ENCODE measurements at places on chromosomes 6 and 20.
A peak's percentile ranks its signal among the peaks of the same experiment; 100 is the strongest.

GRCh38 chr6:31352310-31352682 lies 4.7 kb downstream of the HLA-B start:
- H3K27ac ChIP-seq, result no peak overlapping the region
- DNase-seq, result no peak
- no peaks in the 10 kb centered on the region for H3K36me3 ChIP-seq
- no peak overlapping the region for H3K4me3 ChIP-seq

- no peak overlapping the region for H3K27ac ChIP-seq
- peak; percentile 36 for DNase-seq
- H3K4me1 ChIP-seq, result no peaks in the 10 kb centered on the region
- H3K36me3 ChIP-seq, result no peaks in the 10 kb centered on the region
These were observed 31.7 kb upstream of the UBR2 start for GRCh38 chr6:42532038-42532669.

GRCh38 chr6:160170018-160170680 lies 48.5 kb downstream of the SLC22A1 start:
- no peak overlapping the region for H3K27ac ChIP-seq
- H3K27me3 ChIP-seq, result no peaks in the 10 kb centered on the region
- peaks cover 9% of the 10 kb centered on the region for H3K4me1 ChIP-seq
- no peak for DNase-seq
- H3K36me3 ChIP-seq, result no peaks in the 10 kb centered on the region
- H3K4me3 ChIP-seq, result no peak overlapping the region

DNA sequence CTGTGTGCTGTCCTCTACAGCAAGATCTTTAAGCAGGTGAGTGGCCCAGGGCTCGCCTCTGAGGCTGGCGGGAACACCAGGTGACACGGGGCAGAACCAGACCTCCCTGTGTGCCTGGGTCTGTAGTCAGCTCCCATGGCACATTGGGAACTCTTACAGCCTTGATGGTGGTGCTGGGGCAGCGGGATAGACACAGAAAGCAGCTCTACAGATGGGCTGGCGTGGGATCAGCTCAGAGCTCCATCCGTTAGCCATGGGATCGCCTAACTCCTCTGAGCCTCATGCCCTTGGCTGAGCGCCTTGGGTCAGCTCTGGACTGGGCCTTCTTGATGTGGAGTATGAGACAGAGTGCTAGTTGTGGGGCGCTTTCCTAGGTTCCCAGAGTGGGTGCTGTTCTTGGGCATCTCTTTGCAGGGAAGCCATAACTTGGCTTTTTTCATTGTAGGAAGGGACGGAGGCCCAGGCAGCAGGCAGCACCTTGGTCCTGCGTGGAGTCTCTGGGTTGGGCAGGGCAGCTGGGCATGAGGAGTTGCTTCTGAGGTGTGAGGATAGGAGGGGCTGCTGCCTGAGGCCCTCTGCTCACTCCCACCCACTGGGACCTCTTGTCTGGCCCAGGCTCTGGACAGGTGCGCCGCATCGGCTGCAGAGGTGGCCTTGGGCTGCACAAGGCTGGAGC lies 51.3 kb downstream of the EFCAB8 start:
- peaks cover 1% of the 10 kb centered on the region for H3K4me1 ChIP-seq
- H3K27me3 ChIP-seq, result peaks cover 2% of the 10 kb centered on the region
- no peak overlapping the region for H3K27ac ChIP-seq
- no peaks in the 10 kb centered on the region for H3K36me3 ChIP-seq

DNA sequence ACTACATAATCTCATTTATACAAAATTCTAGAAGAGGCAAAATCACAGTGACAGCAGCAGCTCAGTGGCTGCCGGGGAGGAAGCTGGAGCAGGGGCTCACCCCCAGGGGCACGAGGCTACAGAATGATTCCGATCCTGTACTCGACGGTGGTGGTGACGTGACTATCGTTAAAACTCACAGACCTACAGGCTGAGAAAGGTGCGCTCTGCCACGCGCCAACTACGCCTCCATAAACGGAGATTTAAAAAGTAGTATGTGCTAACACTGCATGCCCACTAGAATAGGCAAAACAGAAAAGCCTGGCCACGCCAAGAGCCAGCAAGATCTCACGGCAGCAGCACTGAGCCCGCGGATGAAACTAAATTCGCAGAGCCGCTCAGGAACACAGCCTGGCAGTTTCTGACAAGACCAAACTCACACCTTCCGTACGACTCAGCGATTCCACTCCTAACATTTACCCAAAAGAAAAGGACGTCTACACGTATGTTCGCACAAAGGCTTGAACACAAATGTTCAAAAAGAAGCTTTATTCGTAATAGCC lies 25.2 kb downstream of the TAF4 start:
- DNase-seq, result no peak
- peak overlapping the region; percentile 50 for H3K4me3 ChIP-seq
- no peaks in the 10 kb centered on the region for H3K27me3 ChIP-seq
- H3K27ac ChIP-seq, result no peak overlapping the region
- H3K36me3 ChIP-seq, result peaks cover 8% of the 10 kb centered on the region

DNA sequence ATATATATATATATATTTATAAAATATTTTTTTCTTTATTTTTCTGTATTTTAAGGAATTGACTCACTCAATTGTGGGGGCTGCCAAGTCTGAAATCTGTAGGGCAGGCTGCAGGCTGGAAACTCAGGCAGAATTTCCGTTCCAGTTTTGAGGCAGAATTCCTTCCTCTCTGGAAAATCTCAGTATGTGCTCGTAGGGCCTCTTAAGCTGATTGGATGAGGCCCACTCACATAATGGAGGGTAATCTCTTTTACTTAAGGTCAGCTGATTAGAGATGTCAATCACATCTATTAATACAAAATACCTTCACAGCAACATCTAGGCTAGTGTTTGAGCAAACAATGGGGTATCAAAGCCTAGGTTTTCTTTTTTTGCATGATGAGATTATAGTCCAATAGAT lies 244.7 kb upstream of the RNF24 start:
- H3K36me3 ChIP-seq, result no peaks in the 10 kb centered on the region
- H3K27me3 ChIP-seq, result peaks cover 7% of the 10 kb centered on the region
- peaks cover 11% of the 10 kb centered on the region for H3K4me1 ChIP-seq

DNA sequence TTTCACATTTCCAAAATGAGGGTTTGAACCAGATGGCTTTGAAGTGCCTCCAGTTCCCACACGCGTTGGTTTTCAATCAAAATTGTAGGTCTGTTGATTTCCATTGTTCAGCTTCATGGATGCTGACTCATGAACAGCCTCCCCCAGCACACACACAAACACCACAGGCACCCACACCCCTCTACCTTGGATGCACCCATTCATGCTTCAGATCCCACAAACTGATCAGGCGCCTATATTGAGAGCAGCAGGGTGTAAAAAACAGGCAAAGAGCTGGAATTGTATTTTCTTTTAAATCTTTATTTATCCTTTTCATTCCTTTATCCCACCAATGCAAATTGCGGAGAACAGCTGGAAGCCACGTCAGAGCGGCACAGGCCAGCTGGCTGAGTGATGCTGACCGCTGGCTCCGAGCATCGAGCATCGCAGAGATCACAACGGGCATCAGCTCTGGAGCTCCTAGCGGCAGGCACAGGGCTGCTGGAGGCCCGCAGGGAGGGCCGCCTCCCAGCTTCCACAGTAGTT lies 29.3 kb upstream of the TBC1D7 start:
- H3K36me3 ChIP-seq, result no peaks in the 10 kb centered on the region
- no peak for DNase-seq
- H3K27ac ChIP-seq, result no peak overlapping the region
